Stimulated activated CD4-positive, alpha-beta T cell treated with anti-CD3 and anti-CD28 coated beads, Interleukin-4, amount 100 ng/mL, for 24 hours (primary cell): ENCODE measurements at places on chromosomes 5 and 9.
A peak's percentile ranks its signal among the peaks of the same experiment; 100 is the strongest.

DNA sequence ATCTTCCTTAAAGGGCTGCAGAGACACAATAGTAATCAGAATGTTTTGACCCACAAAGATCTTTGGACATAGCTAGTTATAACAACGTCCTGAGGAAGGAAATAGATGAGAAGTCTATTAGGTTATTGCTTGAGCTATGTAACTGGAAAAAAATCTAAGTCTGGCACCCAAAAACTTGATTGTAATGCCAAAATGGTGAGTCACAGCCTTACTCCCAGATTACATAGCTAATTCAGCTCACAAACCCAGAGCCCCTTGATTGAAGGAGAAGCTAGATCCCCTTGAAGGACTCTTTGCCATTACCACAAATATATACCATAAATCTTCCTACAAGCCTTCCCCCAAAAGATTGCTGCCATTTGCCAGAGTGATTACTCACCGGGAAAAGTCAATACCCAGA lies 341.8 kb upstream of the KIF2A start:
- no peak for DNase-seq

DNA sequence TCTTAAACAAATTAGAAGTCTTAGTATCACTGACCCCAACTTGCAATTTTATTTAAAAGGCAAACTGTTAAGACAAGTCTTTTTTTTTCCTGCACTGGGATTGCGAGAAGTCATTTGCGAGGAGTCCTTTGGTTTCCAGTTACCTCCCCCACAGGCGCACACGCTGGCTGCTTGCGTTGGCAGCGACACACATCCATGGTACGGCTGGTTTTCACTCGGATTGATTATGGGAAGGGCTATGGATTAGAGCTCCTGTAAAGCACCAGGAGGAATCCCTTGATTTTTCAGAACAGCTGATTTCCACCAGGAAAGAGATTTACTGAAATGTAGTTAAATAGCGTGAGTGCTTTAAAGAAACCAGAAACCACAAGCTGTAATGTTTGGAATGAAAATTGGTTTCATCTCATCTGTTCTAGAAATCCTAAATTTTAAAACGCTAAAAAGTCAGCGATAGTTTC lies 737 bp downstream of the SLC1A3 start:
- no peak for DNase-seq

GRCh38 chr9:87593359-87593980 lies 95.8 kb downstream of the DAPK1 start:
- DNase-seq, result no peak

DNA sequence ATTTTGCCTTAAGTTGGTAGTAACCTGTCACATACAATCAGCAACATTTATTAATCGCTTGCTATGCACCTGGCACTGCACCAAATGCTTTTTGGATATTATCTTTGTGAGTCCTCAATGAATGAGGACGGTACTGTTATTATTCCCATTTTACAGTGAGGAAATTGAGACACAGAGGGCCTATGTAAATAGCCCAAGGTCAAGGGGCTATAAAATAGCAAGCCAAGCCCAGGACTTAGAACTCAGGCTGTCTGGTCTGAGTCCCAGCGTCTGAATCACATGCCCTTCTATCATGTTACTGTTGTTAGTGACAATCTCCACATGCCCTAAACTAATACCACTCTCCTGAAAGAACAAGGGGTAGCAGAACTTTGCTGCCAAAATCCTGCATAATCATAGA lies 60.0 kb downstream of the ERAP1 start:
- DNase-seq, result no peak

DNA sequence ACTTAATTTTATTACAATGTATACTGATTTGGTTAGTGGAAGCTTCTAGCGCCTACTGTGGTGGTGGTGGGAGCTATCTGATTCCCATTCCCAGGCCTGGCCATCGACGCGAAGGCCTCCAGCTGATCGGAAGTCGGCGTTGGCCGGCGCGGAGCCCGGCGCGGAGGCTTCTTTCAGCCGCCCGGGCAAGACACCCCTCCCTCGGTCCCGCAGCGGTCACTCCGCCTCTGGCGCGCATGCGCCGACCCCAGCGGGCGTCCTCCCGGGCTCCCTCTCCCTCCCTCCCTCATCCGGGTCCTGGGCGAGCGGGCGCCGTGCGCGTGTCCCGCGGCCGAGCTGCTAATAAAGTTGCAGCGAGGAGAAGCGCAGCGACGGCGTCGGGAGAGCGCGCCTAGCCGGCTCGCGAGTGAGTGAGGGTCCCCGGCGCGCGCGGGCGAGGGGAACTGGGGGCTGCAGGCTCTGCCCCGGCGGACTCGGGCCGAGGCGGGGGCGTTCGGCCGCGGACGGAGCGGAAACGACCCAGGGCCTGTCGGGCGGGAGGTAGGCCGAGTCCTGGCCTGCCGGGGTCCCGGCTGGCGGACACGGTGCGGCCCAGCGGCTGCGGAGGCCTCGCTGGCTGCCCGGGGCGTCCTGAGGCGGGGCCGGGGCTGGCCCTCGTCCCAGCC lies at the start of gene SMAD5:
Gene SMAD5 (plus strand): TSS at position 289 of the 665 bp plus-strand sequence. CDS start 20,916 bp downstream, outside the sequence.
- DNase-seq, result peak; percentile 70

GRCh38 chr5:40480392-40480791 lies 199.3 kb upstream of the PTGER4 start:
- DNase-seq, result peak; percentile 59

GRCh38 chr5:40547557-40547956 lies 132.2 kb upstream of the PTGER4 start:
- DNase-seq, result no peak

- DNase-seq, result no peak
Observed at GRCh38 chr9:38024036-38024681, 44.9 kb downstream of the SHB start.

DNA sequence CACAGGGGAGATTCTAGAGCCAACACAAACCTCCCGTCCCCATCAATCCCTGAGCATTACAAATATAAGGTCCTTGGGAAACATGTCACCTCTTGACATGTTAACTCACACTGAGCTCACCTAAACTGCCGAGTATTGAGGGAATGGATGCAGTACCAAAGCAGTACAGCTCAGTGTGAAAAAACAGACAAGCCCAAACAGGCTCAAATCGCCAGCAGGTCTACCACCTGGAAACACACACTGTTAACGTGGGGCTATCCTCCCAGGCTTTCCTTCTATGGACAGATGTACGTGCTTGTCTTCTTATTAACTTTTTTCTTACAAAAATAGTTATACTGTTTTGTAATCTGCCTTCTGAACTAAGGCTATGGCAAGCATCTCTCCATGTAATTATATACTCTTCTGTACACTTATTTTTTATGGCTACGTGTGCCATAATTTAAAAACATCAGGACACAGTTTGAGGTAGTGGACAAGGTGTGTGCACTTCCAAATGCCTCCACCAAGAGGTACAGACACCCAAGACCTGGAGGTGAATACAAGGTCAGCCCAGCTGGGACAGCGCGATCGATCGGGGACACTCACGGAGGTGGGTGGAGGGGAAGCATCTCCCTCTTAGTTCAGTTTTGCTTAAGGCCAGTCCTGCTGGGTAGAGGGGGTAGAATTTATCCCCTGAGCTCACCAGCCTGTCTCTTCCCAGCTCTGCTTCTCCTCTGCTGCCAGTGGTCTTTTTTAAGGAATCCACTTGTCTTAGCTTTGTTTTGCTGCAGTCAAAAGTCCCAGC lies 76.5 kb downstream of the DAP start:
- DNase-seq, result no peak

- DNase-seq, result no peak
Observed at GRCh38 chr5:170501931-170502330, 1.9 kb upstream of the KCNIP1 start.

- no peak for DNase-seq
Observed at GRCh38 chr5:180646289-180646962, 3.0 kb downstream of the FLT4 start.

- no peak for DNase-seq
Observed at GRCh38 chr5:95057615-95058014, 227.3 kb downstream of the MCTP1 start.

DNA sequence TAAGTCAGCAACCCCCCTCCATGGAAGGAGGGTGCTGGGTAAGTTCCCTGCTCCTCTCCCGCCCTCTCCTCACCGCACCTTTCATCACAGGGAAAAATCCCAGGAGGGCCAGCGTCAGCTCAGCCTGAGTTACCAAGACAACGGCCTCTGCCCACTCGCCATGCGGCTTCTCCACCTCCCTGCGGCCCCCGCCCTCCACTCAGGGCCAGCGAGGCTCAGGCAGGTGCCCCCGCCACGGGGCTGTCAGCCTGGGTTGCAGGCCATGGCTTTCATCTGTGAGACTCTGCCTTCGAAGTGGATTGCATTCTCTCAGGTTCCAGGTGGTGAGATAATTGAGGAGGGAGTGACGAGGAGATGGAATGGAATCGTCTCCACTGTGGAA lies 27.2 kb upstream of the LAMC3 start:
- no peak for DNase-seq

GRCh38 chr5:58774937-58775336 lies 192.1 kb downstream of the RAB3C start:
- no peak for DNase-seq

DNA sequence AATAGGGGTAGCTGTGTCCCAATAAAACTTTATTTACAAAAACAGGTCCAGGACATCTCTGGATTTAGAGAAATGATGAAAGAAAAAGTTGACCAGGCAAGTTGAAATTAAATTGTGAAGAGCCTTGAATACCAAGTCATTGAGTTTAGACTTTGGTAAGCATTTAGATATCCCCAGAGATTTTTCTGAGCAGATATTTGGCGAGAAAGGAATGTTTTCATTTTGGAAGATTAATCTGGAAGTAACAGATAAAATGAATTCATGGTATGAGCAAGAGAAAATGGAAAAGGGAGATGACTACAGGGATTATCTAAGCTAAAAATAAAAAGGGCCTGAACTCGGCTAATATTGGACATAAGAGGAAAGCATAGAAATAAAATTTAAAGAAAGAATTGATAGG lies 157.6 kb downstream of the ACTL7B start:
- DNase-seq, result no peak

DNA sequence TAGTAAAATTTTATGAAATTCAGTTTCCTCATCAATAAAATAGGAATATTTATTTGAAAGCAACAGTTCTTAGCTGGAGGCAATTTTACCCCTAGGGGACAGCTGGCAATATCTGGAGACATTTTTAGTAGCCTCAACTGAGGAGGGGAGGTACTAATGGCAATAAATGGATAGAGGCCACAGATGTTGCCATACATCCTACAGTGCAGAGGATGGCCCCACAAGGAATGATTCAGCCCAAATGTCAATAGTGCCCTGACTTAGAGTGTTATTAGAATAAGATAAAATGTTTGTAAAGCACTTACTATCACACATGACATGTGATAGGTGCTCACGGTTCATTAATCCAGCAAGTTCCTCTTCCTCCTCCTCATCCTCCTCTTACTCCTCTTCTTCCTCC lies 293.6 kb downstream of the KCTD16 start:
- no peak for DNase-seq

- no peak for DNase-seq
Observed at GRCh38 chr5:23316060-23316591, 191.3 kb upstream of the PRDM9 start.

DNA sequence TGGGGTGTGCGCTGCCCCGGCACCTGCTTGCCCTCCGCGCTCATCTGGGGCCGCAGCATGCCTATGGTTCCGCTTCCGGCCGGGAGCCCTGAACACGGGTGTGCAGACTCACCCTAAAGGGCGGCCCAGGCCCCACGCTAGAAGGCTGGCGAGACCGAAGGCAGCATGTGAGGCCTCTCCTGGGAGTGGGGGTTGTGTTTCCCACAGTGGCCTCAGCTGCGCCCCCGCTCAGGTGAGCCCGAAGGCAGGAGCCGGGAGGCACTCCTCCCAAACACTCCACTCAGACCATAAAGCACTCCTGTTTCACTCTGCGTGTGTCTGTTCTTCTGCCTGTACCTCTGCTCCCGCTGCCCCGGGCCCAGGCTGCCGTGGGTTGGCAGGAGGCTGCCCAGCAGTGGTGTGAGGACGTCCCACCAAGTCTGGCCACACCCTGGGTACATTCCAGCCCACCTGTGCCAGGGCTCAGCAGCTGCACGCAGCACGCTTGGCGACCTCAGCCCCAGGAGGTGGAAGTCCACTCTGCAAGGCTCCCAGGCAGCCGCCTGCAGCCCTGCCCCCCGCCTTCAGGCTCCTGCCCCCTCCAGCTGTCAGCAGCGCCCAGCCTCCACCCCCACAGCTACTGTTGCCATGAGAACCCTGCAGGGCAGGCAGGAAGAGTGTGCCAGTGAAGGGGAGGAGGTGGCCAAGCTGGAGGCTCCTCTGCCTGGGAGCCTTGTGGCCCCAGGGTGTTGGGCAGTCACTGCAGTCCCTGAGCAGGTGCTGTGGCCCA lies 1.2 kb upstream of the AJM1 start:
- DNase-seq, result no peak
